Neuronal stem cell (in vitro differentiated cells): ENCODE measurements at places on chromosomes 2 and 18.

DNA sequence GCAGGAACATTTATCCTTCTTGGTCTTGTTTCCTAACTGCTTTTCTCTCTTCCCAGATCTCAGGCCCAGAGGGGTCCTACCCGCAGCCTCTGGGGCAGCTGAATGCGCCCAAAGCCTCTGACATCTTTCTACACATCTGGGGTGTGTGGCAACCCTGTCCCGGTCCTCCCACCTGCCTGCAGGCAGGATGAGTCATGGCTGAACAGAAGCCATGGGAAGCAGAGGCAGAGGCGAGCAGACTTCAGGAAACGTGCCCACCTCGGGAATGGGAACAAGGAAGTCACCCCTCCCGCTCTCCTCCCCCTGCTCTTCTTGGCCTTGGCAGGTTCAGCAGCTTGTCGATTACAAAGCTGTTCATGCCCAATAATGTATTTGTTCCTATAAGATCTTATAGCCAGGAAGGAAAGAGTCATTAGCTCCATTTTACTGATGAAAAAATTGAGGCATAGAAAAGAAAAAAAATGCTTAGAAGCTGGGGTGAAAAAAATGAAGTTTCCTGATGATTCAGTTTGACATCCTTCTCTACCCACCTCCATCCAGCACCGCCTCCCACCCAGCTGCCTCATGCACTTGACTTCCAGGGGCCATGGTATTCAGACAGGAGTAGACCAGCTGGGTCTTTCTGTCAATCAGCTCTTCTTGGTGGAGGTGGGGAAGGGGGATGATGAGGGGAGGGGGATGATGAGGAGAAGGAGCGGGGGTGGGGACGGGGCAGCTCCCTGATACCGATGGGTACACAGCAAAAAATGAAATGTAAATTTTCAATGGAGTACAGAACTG lies 10.4 kb upstream of the KCNF1 start:
- H3K27me3 ChIP-seq: peaks cover 6% of the 10 kb centered on the region
- peaks cover 2% of the 10 kb centered on the region for H3K4me1 ChIP-seq
- no peak overlapping the region for H3K4me3 ChIP-seq
- H3K27ac ChIP-seq: no peak overlapping the region
- H3K36me3 ChIP-seq: no peaks in the 10 kb centered on the region

DNA sequence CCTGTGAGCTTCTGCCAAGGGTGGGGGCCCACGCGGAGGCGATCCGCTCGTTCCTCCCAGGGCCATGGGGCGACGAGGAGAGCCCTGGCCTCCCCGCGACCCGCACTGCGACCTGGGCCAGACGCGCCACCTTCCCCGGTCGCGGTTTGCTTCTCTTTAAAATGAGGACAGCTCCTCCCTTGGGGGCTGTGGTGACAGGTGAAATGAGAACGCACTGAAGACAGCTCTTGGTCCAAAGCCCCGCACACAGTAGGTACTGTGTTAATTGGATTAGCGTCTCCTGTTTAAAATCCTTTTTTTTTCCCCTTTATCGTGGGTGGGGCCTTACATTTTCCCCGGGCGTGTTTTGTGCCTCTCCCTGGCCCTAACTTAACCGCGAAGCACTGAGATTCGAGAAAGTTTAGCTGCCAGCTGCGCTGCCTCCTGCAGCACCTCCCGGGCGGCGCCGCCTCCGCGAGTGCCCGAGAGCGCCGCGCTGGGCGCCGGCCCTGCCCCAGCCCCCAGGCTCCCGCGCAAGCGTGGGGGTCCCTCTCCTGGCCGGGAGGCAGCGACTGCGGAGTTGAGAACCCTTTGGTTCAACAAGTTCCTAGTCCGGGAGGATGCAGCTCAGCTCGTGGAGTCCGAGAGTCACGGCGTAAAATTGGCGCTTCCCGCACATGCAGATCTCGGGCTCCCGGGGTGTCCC lies 1.1 kb downstream of the HPCAL1 start:
- no peak overlapping the region for H3K27ac ChIP-seq
- H3K27me3 ChIP-seq: peaks cover 16% of the 10 kb centered on the region
- peak; percentile 39 for DNase-seq
- H3K4me3 ChIP-seq: peak overlapping the region; percentile 89

GRCh38 chr2:229169751-229170150 lies 101.3 kb downstream of the PID1 start:
- H3K27me3 ChIP-seq: no peaks in the 10 kb centered on the region
- no peak overlapping the region for H3K27ac ChIP-seq
- H3K4me1 ChIP-seq: no peaks in the 10 kb centered on the region
- H3K4me3 ChIP-seq: no peak overlapping the region
- no peak for DNase-seq

GRCh38 chr2:241565411-241565810 lies 6.9 kb downstream of the BOK start:
- H3K36me3 ChIP-seq: no peaks in the 10 kb centered on the region
- peaks cover 2% of the 10 kb centered on the region for H3K4me1 ChIP-seq
- H3K27ac ChIP-seq: no peak overlapping the region
- H3K27me3 ChIP-seq: peaks cover 9% of the 10 kb centered on the region

DNA sequence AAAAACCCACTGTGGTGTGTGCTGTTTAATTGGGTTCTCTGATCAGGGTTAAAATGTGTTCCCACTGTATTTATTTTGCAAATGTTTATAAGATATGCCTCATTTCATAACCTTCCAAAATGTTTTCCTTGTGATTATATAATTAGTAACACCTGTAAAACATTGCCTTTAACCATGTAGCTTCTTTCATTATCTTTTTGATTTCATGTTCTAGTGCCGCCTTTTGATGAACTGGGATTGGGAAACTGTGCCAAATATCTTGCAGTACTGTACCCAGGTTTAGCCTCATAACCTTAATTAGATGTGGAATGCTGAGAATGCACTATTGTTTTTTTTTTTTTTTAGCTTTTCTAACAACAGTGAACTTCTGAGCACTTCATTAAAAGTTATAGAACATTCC lies 96.9 kb downstream of the TANC1 start:
- H3K4me3 ChIP-seq: no peak overlapping the region
- peaks cover 15% of the 10 kb centered on the region for H3K36me3 ChIP-seq
- no peaks in the 10 kb centered on the region for H3K27me3 ChIP-seq
- peaks cover 13% of the 10 kb centered on the region for H3K4me1 ChIP-seq
- DNase-seq: no peak
- H3K27ac ChIP-seq: no peak overlapping the region
